ENCODE measurements at places on chromosomes 2 and 18. TPM values are rescaled to one million over a fixed set of nuclear protein-coding genes. Genes with fewer than 3 reads are reported as not detected.

DNA sequence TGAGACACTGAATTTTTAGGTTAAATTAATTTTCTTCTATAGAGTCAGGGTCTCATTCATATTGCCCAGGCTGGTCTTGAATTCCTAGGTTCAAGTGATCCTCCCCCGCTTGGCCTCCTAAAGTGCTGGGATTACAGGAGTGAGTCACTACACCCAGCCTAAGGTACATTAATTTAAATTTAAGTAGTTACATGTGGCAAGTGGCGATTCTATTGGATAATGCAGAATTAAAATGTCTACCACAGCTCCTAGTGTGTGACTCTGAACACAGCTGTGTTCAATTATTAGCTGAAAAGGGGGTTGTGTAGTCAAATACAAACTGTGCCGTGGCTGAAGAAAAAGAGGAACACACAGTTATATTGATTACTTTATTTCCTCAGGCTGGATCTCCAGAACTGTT lies 2.2 kb upstream of the CAD start:
- H3K4me1 ChIP-seq, result peaks cover 32% of the 10 kb centered on the region
- H3K36me3 ChIP-seq, result peaks cover 11% of the 10 kb centered on the region

GRCh38 chr18:45687621-45688020 lies 36.4 kb upstream of the SLC14A1 start:
- H3K4me3 ChIP-seq, result no peak overlapping the region
- peaks cover 7% of the 10 kb centered on the region for H3K4me1 ChIP-seq
- H3K27me3 ChIP-seq, result no peaks in the 10 kb centered on the region
- DNase-seq, result no peak
- no peaks in the 10 kb centered on the region for H3K36me3 ChIP-seq

DNA sequence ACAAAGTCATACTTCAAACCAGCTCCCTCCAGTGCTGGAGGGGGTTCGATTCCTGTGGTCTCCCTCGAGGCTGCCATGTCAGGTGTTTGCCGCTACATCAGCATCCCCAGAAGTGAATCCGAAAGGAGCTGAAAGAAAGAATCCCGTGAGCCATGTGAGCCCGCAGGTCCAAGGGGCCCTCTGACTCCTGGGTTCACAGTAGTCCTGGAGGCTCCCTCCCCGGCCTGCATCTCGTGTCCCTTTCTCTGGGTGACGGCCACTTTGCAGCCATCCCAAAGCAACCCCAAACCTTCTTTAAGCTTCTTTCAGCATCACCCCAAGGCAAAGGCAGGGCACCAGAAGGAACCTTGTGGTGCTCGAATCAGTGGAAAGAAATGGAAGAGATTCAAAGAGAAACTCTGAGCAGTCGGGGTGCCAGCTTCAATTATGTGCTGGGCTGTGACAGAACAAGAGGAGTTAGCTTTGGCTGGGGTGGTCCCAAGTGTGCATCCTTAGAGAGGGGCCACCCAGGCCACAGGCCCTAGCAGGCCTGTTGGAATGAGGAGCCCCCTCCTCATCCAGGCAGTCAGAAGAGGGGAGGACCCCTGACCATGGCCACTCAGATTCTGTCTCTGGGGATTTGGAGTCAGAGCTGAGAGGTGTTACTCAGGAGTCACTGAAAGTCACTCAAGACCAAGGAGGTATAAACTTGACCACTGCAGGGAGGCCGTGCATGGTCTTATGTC lies 59.7 kb downstream of the CIB4 start:
- peaks cover 24% of the 10 kb centered on the region for H3K27me3 ChIP-seq
- no peak overlapping the region for H3K27ac ChIP-seq
- no peak overlapping the region for H3K4me3 ChIP-seq
- DNase-seq, result no peak

GRCh38 chr2:155223781-155224406 lies 525.4 kb downstream of the KCNJ3 start:
- H3K36me3 ChIP-seq, result no peaks in the 10 kb centered on the region
- no peak overlapping the region for H3K4me3 ChIP-seq
- H3K27me3 ChIP-seq, result no peaks in the 10 kb centered on the region
- no peaks in the 10 kb centered on the region for H3K4me1 ChIP-seq
- H3K27ac ChIP-seq, result no peak overlapping the region

DNA sequence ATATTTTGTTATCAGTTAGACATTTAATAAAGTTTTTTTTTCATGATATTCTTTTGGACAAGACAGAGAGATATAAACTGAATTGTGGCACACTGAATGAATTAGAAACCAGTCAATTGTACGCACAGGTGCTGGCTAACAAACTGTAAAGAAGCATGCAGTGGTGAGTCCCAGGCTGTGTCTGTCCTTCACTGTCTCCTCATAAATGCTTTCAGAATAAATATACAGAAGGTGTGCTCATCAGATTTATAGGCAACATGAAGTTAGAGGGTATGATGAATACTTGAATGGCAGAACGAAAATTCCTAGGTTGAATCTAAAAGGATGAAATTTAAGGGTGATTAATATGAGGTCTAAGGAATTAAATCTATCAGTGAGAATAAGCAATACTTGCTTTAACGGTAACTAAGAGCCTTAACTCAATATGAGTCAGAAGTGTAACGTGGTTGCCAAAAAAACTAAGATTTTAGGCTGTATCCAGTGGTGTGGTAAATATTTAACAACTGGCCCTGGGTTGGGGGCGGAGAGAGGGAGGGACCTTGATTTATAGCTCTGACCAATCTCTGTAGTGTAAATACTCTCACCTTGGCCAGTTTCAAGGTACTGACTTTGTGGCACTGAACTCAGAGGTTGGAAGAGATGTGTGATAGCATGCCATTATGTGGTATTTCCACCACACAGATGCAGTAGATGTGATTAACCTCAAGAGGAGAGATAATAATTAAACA lies 41.9 kb upstream of the AAK1 start:
- peaks cover 18% of the 10 kb centered on the region for H3K4me1 ChIP-seq
- no peaks in the 10 kb centered on the region for H3K36me3 ChIP-seq
- no peak overlapping the region for H3K4me3 ChIP-seq

DNA sequence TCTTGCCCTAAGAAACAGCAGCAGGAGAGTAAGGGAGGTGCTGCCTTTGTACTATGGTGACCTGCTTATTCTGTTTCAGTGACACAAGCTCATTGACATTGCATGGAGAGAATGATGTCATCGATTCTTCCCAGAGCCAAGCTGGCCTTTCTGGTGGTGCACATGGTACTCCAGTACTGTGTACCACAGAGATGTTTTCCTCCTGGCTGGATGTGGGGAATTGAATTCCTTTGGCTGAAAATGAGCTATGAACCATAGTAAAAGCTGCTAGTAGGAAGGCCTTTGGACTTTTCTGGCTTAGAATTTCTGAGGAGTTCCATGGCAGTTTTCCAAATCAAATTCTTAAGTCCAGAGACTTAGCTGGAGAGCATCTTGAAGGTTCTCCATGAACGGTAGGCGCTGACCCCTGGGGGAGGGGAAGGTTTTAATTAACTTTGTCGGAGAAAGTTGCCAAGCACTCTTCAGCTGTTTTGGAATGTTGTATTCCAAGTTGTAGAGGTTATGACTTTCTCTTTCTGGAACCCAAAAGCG lies 17.1 kb upstream of the B3GNT2 start:
- H3K4me3 ChIP-seq, result no peak overlapping the region
- H3K27ac ChIP-seq, result peak overlapping the region; percentile 59
- H3K36me3 ChIP-seq, result no peaks in the 10 kb centered on the region

- no peak overlapping the region for H3K27ac ChIP-seq
- no peak overlapping the region for H3K4me3 ChIP-seq
- no peak for DNase-seq
- H3K36me3 ChIP-seq, result no peaks in the 10 kb centered on the region
- H3K4me1 ChIP-seq, result no peaks in the 10 kb centered on the region
Observed at GRCh38 chr2:146506851-146507250, 1338.0 kb upstream of the ACVR2A start.

DNA sequence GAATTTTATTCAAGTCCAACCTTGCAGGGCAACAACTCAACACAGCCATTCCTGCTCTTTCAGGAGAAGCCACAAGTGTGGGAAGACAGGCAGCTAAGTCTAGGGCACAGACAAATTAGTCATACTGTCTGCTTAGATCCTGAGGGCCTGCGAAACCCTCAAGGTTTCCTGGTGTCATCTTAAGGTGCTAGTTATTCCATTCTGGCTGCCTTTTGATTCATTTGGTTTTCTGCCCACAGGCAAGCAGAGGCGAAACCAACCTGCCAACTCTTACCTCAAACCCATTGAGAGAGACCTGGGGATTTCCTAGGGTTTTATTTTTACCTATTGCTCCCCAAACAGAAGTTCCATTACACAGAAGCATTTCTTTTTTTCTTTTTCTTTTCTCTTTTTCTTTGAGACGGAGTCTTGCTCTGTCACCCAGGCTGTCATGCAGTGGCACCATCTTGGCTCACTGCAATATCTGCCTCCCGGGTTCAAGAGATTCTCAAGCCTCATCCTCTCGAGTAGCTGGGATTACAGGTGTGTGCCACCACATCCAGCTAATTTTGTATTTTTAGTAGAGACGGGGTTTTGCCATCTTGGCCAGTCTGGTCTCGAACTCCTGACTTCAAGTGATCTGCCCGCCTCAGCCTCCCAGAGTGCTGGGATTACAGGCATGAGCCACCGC lies 23.7 kb upstream of the SCYGR1 start:
- peaks cover 24% of the 10 kb centered on the region for H3K4me1 ChIP-seq
- DNase-seq, result no peak
- no peak overlapping the region for H3K27ac ChIP-seq

DNA sequence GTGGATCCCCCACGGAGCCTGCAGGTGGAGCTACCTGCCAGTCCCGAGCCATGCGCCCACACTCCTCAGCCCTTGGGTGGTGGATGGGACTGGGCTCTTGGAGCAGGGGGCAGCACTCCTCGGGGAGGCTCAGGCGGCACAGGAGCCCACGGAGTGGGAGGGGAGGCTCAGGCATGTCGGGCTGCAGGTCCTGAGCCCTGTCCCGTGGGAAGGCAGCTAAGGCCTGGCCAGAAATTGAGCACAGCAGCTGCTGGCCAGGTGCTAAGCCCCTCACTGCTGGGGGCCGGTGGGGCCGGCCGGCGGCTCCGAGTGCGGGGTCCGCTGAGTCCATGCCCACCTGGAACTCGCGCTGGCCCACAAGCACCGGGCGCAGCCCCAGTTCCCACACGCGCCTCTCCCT lies 91.7 kb upstream of the ACVR1 start:
- no peak overlapping the region for H3K4me3 ChIP-seq
- H3K27ac ChIP-seq, result no peak overlapping the region
- no peaks in the 10 kb centered on the region for H3K27me3 ChIP-seq
- no peaks in the 10 kb centered on the region for H3K36me3 ChIP-seq

- H3K27ac ChIP-seq, result no peak overlapping the region
- H3K4me3 ChIP-seq, result no peak overlapping the region
- DNase-seq, result no peak
- no peaks in the 10 kb centered on the region for H3K4me1 ChIP-seq
- H3K27me3 ChIP-seq, result no peaks in the 10 kb centered on the region
Observed at GRCh38 chr18:54147439-54147838, 77.0 kb downstream of the MBD2 start.

GRCh38 chr2:198874472-198874858 lies 583.3 kb downstream of the SATB2 start:
- no peak overlapping the region for H3K27ac ChIP-seq
- no peaks in the 10 kb centered on the region for H3K4me1 ChIP-seq
- H3K4me3 ChIP-seq, result no peak overlapping the region
- H3K27me3 ChIP-seq, result no peaks in the 10 kb centered on the region

- peak within 1 kb of the TSS; percentile 49 for H3K4me3 ChIP-seq
- H3K4me1 ChIP-seq, result peaks cover 11% of the 10 kb centered on the region
- DNase-seq, result no peak
- H3K36me3 ChIP-seq, result no peaks in the 10 kb centered on the region
Observed at GRCh38 chr2:106885971-106886915, at the start of gene ST6GAL2. ST6GAL2 (minus strand) TSS chr2:106886167; CDS start chr2:106843977, 42,190 bp downstream.

DNA sequence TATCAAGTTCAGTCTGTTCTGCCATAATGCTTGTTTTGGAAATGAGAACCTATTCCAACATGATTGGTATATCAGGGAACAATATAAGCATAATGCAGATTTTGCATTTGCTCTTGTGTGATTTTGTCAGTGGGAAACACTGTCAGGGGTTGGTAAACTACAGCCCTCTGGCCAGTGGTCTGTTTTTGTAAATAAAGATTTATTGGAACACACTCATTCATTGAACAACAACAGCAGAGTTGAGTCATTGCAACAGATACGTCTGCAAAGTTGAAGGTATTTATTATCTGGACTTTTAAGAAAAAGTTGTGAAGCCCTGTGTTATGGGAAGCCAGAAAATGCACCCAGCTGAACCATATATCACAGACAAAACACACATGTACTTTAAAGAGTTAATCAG lies 83.1 kb downstream of the MCFD2 start:
- no peak overlapping the region for H3K27ac ChIP-seq
- no peaks in the 10 kb centered on the region for H3K4me1 ChIP-seq
- no peak overlapping the region for H3K4me3 ChIP-seq
- DNase-seq, result no peak
- no peaks in the 10 kb centered on the region for H3K27me3 ChIP-seq

DNA sequence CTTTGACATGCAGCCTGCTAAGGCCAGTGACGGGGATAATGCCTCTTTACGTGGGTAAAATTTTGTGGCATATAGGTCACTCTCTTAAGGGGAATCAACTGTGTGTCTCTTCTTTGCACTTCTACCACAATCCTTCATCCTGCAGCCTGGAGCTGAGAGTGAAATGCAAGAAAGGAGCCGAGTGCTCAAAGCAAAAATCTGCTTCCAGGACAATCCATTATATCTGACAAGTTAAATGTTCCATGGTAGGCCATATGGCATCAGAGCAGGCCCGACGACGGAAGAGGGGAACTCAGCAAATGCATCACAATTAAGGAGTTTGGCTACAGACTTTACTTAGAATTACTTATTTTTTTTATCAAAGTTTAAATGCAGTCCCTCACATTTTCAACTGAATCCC lies 171.2 kb downstream of the TCF4 start:
- no peak overlapping the region for H3K4me3 ChIP-seq
- no peaks in the 10 kb centered on the region for H3K27me3 ChIP-seq
- peaks cover 26% of the 10 kb centered on the region for H3K4me1 ChIP-seq
- no peak for DNase-seq
- H3K36me3 ChIP-seq, result no peaks in the 10 kb centered on the region

The DSEL gene
- total RNA-seq, result 11.1 TPM

The CD8B gene
- total RNA-seq, result 1.5 TPM

The MGAT4A gene
- 82.0 TPM for total RNA-seq

The STPG4 gene
- total RNA-seq, result 0.77 TPM

The SIX3 gene
- not detected for total RNA-seq

The PER2 gene
- 24.9 TPM for total RNA-seq

The TMEM185B gene
- 22.2 TPM for total RNA-seq
